A549 treated with RU486 at 1 μM for 4 hours (cell line): ENCODE measurements at places on chromosomes 12 and 14. TPM values are rescaled to one million over a fixed set of nuclear protein-coding genes. Genes with fewer than 3 reads are reported as not detected.

Gene VWF
- 0.06 to 0.42 TPM (median 0.15 TPM) in 5 replicates for total RNA-seq

Gene ATXN3
- total RNA-seq = 20.1 to 40.5 TPM (median 24.6 TPM) in 5 replicates

Gene GALNT16
- total RNA-seq = 2.2 to 4.3 TPM (median 3.8 TPM) in 5 replicates

Gene FGF23
- total RNA-seq = not detected in 5 replicates

Gene CCDC77
- 12.5 to 15.9 TPM (median 15.6 TPM) in 5 replicates for total RNA-seq

Gene RTN1
- total RNA-seq = 0.06 TPM in 1 of 5 replicates, not detected in the others

Gene PCK2
- 16.5 to 22.6 TPM (median 20.9 TPM) in 5 replicates for total RNA-seq

Gene PRR4
- total RNA-seq = 1.9 to 5.3 TPM (median 3.3 TPM) in 5 replicates

Gene SCAF11
- 40.3 to 67.5 TPM (median 53.2 TPM) in 5 replicates for total RNA-seq

Gene KCNMB4
- total RNA-seq = 0.13 to 0.57 TPM (median 0.27 TPM) in 5 replicates

Gene VRTN
- not detected in 5 replicates for total RNA-seq

Gene PIWIL1
- not detected in 5 replicates for total RNA-seq

Gene SAMD15
- total RNA-seq = 1.4 to 3.3 TPM (median 2.1 TPM) in 5 replicates

Gene EML1
- total RNA-seq = 34.2 to 43.3 TPM (median 40.6 TPM) in 5 replicates

Gene FLRT2
- 2.2 to 3.7 TPM (median 3.4 TPM) in 5 replicates for total RNA-seq

Gene STON2
- total RNA-seq = 0.79 to 1.1 TPM (median 0.90 TPM) in 5 replicates

Gene WNT5B
- 1.3 to 2.3 TPM (median 2.1 TPM) in 5 replicates for total RNA-seq

Gene ACOT4
- 1.5 to 2.8 TPM (median 2.1 TPM) in 5 replicates for total RNA-seq

Gene PPM1H
- total RNA-seq = 6.9 to 8.8 TPM (median 7.2 TPM) in 5 replicates

Gene KRT77
- not detected in 5 replicates for total RNA-seq

Gene CLEC6A
- not detected in 5 replicates for total RNA-seq

Gene AKAP5
- 0.18 to 0.50 TPM (median 0.37 TPM) in 5 replicates for total RNA-seq

Gene TAS2R14
- total RNA-seq = 0.38 to 0.81 TPM (median 0.73 TPM) in 5 replicates

Gene INHBE
- 0.08 to 0.25 TPM (median 0.12 TPM) in 3 of 5 replicates, not detected in the others for total RNA-seq

Gene FRMD6
- 22.9 to 39.9 TPM (median 30.6 TPM) in 5 replicates for total RNA-seq

Gene TMTC2
- total RNA-seq = 0.77 to 1.2 TPM (median 0.83 TPM) in 5 replicates

Gene SDR9C7
- total RNA-seq = not detected in 5 replicates

Gene RNASE3
- not detected in 5 replicates for total RNA-seq

Gene NGB
- not detected in 5 replicates for total RNA-seq

Gene HPD
- total RNA-seq = 1.1 to 2.0 TPM (median 1.6 TPM) in 5 replicates

Gene KERA
- not detected in 5 replicates for total RNA-seq

Gene SERPINA3
- total RNA-seq = 6.1 to 7.6 TPM (median 6.6 TPM) in 5 replicates

Gene REM2
- total RNA-seq = 0.22 to 0.46 TPM (median 0.37 TPM) in 5 replicates

Gene MYF5
- total RNA-seq = not detected in 5 replicates

Gene STAB2
- total RNA-seq = not detected in 5 replicates

Gene DEPDC4
- total RNA-seq = 0.30 to 2.7 TPM (median 1.4 TPM) in 5 replicates

Gene EML5
- 0.47 to 1.1 TPM (median 0.83 TPM) in 5 replicates for total RNA-seq

Gene RIN3
- 19.6 to 27.4 TPM (median 25.9 TPM) in 5 replicates for total RNA-seq

Gene ST8SIA1
- 0.16 TPM in 1 of 5 replicates, not detected in the others for total RNA-seq

Gene APAF1
- 6.6 to 14.7 TPM (median 13.6 TPM) in 5 replicates for total RNA-seq
